ENCODE measurements at places on chromosomes 12 and 14.

- DNase-seq: no peak
Observed at GRCh38 chr14:65072256-65072655, 30.1 kb downstream of the MAX start.

DNA sequence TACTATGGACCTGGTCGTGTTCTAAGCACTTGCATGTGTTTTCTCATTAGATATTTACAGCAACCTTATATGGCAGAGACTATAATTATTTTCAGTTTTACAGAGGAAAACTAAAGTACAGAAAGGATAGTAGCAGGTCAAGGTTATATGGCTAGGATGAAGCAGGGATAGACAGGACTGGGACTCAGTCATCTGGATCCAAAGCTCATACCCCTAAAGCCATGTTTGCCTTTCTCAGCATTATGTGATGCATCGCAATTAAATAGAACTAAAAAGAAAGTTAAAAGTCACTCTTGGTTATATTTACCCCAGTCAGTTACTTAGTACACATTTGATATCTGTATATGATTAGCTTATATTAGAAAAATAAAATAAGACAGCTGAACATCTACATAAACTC is 13.3 kb downstream of the LIN7A start:
- DNase-seq: no peak

- DNase-seq: no peak
Observed at GRCh38 chr12:66920205-66920604, 241.3 kb upstream of the GRIP1 start.

DNA sequence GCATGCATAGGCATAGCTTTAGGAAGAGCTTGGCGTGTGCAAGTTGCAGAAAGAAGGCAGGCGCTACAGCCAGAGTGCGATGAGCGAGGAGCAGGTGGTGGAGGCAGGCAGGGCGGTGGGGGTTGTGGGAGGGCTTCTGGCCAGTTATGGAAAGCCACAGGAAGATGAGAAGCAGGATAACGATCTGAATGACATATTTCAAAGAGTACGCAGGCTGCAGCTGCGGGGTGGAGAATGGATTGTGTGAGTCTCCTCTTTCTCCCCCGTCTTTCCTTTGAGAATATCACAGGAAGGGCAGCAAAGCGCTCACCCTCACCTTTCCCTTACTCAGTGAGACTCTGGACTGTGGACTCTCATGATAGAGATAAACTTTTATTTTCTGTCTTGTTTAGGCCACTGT is 48.7 kb upstream of the PLXNC1 start:
- DNase-seq: no peak

GRCh38 chr12:44285321-44285960 is 449.6 kb downstream of the TMEM117 start:
- no peak for DNase-seq

DNA sequence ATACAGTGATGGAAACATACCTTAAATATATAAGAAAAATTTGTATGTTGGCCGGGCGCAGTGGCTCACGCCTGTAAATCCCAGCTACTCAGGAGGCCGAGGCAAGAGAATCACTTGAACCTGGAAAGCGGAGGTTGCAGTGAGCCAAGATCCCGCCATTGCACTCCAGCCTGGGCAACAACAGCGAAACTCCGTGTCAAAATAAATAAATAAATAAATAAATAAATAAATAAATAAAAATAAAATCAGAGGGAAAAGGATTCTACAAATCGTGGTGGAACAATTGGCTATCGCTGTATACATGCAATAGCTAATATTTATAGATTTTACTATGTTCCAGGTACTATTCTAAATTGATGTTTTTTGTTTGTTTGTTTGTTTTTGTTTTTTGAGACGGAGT is 1.7 kb upstream of the ATF7 start:
- no peak for DNase-seq

GRCh38 chr12:94649349-94650142 is 811 bp downstream of the TMCC3 start:
- peak; percentile 41 for DNase-seq

- no peak for DNase-seq
Observed at GRCh38 chr12:112761366-112761986, 30.1 kb upstream of the RPH3A start.

DNA sequence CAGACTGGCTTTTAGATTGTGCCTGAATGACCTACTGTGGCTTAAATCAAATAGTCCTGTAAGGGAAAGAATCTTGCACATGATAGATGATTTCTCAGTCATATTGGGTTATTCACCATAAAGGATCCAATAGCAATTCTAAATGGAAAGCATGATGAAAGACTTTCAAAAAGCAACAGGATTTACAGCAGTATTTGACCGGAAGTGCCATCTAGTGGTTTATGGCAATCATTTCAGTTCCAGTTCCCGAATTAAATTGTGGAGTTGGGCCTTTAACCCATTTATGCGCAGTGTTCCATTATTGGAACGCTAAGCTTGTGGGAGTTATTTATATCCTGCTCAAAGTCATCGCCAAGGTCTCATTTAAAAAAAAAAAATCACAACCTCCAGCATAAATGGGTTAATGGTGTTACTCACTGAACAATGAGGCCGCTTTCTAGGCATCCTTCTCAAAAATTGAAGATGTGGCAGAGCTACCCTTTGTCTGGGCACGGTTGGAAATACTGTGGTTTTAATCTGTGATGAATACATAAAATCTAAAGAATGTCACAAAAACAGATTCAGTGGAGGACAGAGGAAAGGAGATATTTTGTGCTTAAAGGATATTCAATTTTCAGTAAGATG is 60.8 kb upstream of the REP15 start:
- DNase-seq: no peak

DNA sequence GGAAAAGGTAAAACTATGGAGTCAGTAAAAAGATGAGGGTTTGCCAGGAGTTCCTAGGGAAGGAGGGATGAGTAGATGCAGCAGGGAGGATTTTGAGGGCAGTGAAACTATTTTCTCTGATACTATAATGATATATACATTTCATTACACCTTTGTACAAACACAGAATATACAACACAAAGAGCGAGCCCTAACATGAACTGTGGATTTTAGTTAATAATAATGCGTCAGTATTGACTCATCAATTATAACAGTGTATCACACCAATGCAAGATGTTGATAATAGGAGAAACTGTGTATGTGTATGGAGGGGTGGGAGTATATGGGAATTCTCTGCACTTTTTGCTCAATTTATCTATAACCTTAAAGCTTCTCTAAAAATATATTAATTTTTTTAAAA is 404.3 kb upstream of the NOVA1 start:
- DNase-seq: no peak

- DNase-seq: no peak
Observed at GRCh38 chr14:72545411-72546311, 348.2 kb downstream of the DPF3 start.

- no peak for DNase-seq
Observed at GRCh38 chr12:66447643-66448042, 145.3 kb downstream of the HELB start.
